Right forelimb (tissue), 1 donor: ENCODE measurements at places on chromosomes 16 and 17.

DNA sequence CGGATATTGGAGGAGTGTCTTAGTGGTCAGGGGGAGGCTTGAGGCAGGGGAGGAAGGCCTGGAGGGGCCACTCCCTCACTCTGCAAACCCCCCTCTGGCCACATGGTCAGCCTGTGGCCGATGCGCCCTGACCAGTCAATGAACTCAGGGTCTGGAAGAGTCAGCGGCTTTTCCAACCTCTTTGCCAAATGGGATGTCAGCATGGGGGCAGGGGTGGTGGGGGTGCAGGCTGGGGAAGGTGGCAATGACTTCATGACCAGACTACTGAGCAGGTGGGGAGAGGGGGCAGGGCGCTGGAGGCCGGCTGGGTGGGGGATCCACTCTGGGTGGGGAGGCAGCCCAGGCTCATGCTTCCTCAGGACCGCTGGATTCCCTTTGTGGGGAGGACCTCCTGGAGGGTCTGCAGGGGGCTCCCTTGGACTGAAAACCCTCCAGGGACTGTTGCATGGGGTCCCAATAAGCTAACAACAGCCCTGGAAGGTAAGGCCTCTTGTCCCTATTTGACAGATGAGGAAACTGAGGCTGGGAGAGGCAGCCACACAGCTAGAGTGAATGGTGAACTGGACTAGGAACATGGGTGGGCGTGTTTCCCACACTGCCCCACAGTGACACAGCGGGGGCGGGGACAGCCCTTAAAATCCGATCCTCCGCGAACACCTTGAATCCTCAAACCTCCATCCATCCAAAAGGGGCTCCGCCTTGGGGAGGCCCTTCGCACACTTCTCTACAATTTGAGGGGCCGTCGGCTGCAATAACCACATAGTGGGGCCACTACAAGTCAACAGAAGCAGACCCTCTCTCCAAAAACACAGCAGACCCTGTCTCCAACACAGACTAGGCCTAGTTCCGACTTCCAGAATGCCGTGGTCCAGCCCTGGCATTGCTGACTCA is 81.0 kb upstream of the TOB1 start:
- no peak for DNase-seq

DNA sequence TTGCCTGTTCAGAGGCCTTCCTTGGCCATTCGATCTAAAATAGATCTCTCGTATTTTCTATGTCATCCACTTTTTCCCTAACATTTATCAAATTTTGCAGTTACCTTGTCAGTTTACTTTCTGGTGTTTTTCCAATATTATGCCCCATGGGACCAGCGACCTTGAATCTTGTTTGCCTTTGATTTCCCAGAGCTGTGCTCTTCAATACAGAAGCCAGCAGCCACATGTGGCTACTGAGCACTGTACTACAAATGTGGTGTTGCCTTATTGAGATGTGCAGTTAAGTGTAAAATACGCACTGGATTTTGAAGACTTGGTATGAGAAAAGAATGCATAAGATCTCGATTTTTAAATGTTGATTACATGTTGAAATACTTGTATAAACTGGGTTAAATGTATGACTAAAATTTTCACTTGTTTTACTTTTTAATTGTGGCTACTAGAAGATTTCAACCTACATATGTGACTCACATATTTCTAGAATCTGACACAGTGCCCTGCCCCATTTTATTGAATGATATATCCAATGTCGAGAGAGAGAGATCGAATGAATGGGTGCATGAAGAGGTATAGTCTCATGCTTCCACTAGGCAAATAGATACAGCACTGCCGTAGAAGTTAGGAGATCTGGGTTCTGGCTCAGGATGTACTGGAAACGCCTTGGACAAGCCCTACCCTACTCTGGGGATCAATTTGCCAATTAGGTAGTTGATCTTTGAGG is 824 bp upstream of the PSME3 start:
- no peak for DNase-seq

DNA sequence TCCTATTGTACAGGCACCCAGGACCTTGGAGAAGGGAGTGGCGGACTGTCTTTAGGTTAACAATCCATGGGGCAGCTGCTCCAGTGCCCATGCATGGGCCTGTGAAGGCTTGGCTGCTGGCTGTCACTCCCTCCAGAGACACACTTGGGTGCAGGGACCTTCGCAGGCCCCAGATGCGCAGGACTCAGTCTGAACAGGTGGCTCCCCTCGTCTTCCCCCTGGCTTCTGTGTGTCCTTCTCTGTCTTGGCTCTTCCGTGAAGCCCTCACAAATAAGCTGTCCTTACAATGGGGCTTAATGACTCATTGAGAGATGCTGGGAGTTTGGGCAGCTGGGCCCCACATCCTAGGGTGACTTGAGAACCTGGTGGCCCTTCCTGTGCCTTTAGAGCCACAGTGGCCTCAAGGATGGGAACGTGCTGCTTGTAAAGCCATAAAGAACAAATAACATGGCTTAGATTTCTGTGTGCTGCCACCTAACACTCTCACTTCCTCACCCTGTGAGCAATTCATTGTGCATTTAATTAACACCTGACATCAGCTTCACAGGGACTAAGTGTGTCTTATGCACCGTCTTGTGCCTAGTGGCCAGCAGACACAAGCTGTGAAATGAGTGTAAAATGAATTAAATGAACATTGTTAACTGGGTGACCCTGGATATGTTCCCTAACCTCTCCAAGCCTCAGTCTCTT is 340.7 kb downstream of the SNX29 start:
- DNase-seq, result no peak

GRCh38 chr17:65194670-65195334 is 57.6 kb downstream of the RGS9 start:
- DNase-seq, result no peak
